ENCODE measurements at places on chromosomes 4 and X. TPM values are rescaled to one million over a fixed set of nuclear protein-coding genes. Genes with fewer than 3 reads are reported as not detected.
A peak's percentile ranks its signal among the peaks of the same experiment; 100 is the strongest.

- DNase-seq, result no peak
Measured at GRCh38 chr4:99447079-99447478, 11.9 kb upstream of the ADH7 start.

DNA sequence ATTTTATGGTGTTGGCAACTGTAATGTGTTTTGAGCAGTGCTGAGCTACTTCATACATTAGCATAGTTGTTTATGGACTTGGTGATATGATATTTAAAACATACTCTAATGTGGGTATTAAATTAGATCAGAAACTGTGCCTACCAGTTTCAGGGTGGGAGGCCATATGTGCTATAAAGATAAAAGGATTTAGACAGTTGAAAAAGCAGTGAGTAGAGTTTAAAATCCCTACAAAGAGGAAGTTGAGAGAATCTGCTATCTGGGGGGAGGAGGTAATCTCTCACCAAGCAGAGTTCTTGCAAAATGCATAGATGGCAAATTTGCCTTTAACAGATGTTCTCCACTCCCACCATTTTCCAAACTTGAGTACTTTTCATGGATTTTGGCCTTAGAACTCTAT, 154.5 kb downstream of the SPOCK3 start:
- no peak for DNase-seq

DNA sequence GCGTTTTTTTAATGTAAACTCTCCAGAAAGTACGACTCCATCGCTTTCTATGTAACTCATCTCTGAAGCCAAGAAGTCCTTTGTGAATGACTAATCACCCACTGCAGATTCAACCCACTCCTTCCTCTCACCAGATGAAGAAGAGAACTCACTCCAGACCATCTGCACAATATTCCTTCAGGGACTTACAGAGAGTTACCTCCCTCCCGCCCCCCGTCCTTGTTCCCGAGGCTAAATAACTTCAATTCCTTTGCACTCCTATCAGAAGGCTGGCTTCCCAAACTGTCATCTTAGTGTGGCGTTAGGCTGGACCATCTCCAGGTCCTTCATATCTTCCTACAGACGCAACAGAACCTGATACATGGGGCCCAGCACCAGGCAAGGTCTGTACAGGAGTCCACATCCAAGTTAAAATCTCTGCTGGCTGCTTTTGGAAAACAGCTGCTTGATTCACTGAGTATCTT, 82.4 kb downstream of the AFAP1 start:
- DNase-seq, result peak; percentile 58

GRCh38 chr4:107035819-107036583, at the start of gene DKK2:
DKK2 (minus strand) TSS chr4:107036313; CDS start chr4:107035591, 722 bp downstream.
- DNase-seq, result peak; percentile 34

GRCh38 chr4:79247695-79248394, 78.0 kb downstream of the NAA11 start:
- DNase-seq, result no peak

DNA sequence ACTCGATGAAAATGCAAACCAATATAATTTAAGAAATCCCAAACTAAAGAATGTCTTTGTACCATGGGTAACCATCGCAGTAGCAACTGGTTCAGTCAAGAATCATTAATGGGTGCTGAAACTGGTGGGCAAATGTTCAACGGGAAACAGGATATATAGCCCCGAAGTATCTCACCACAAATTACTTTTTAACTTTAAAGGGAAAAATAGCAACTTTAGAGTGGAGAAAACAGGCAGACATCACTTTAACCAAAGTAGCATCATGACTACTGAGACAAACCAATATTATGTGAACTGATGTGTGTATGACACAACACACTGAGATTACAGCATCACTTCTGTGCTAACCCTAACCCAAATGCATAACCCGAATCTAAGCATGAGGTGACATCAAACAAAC, 33.8 kb upstream of the SLAIN2 start:
- DNase-seq, result no peak

- DNase-seq, result no peak
Measured at GRCh38 chrX:48751343-48751742, 10.2 kb upstream of the GLOD5 start.

DNA sequence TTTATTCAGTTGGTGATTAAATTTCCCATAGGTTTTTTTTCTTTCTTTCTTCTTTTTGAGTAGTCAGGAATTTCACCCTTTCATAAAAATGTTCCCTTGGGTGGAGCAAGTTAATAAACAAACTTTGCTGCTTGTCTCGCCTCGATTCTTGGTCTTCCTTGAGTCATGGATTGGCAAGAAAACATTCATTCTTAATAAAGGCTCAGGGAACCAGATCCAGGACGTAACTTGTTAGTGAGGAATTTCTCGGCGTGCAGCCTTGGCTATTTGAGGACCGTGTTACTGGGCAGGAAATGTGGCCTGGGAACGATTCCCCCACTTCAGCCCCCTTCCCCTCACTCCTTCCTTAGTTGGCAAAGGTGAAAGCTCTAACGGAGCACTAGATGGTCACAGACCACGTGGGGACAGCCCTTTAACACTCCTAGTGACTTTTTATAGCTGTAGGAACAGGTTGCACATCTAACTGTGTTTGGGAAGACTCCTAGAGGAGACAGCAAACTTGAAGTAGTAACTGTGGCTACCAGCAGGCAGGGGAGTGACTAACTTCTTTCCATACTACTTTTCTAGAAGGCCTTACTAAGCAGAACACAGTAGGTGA, 106.8 kb downstream of the UCHL1 start:
- peak; percentile 72 for DNase-seq

DNA sequence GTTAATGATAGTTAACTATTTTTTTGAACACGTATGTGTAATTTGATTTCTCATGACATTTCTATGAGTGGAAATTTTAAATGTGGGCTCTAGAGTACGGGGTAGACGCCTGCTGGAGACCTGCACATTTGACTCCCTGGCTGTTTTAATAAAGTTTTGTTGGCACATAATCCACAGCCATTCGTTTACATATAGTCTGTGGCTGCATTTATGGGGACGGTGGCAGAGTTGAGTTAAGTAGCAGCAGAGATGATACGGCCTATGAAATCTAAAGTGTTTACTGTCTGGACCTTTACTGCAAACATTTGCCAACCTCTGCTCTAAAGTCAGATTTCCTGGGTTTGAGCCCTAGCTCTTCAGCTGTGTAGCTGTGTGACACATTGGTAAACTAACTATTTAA, 118.8 kb downstream of the CHRNA9 start:
- DNase-seq, result no peak

GRCh38 chrX:148874636-148875246, 374.3 kb downstream of the AFF2 start:
- DNase-seq, result peak; percentile 1

The RENBP gene
- not detected for total RNA-seq

The GPC4 gene
- 0.96 TPM for total RNA-seq

The PHOX2B gene
- total RNA-seq, result not detected

The DTHD1 gene
- not detected for total RNA-seq

The PPARGC1A gene
- not detected for total RNA-seq

The KCNE5 gene
- 0.53 TPM for total RNA-seq

The MAGIX gene
- 1.1 TPM for total RNA-seq

Data from MG63 (cell line).